ENCODE measurements at places on chromosomes 1 and 21. TPM values are rescaled to one million over a fixed set of nuclear protein-coding genes. Genes with fewer than 3 reads are reported as not detected.

GRCh38 chr1:51101976-51102375 lies at the start of gene C1orf185:
C1orf185 (plus strand) TSS chr1:51102228; CDS start chr1:51102234, 6 bp downstream.
- DNase-seq, result no peak

The SPRR5 gene
- total RNA-seq, result not detected

The PLA2G4A gene
- not detected for total RNA-seq

The LCE1A gene
- not detected for total RNA-seq
